ENCODE measurements at places on chromosomes 2 and 18. TPM values are rescaled to one million over a fixed set of nuclear protein-coding genes. Genes with fewer than 3 reads are reported as not detected.
A peak's percentile ranks its signal among the peaks of the same experiment; 100 is the strongest.

Gene CNTNAP5
- total RNA-seq = not detected

DNA sequence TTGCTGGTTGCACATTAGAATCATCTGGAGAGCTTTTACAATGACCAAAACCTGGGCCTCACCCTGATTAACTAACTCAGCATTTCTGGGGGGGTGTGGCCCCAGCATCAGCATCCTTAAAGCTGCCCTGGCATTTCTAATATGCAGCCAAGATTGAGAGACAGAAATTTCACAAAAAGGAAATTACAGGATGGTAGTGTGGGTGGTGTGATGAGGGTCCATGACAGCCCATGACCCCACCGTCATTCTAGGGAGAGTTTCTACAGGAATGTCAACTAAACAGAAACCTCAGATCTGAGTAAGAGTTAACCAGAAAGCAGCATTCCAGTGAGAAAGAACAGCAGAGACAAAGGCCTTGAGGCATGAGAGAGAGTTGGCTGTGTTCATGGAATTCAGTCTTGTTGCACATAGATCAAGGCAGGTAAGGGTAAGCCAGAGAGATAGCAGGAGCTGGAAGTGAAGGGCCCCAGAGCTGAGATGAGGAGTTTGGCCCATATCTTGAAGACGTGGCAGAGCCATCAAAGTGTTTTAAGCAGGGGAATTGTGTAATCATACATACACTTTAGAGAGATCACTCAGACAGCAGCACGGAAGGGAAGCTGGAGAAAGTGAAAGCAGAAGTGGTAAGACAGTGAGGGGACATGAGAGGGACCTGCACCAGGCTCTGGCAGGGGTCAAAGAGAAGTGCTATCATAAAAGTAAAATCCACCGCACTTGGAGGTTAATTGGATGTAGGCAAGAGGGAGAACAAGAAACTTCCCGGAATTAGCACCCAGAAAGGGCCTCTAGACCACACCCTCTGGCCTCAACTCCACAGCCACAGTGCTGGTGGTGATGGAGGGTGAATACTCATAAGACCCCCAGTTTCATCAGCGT, 7.8 kb upstream of the TRABD2A start:
- no peaks in the 10 kb centered on the region for H3K27me3 ChIP-seq
- H3K36me3 ChIP-seq = no peaks in the 10 kb centered on the region
- H3K4me3 ChIP-seq = peak overlapping the region; percentile 68
- peaks cover 60% of the 10 kb centered on the region for H3K4me1 ChIP-seq
- peak; percentile 79 for DNase-seq
- peak overlapping the region; percentile 92 for H3K27ac ChIP-seq

Gene DOK6
- not detected for total RNA-seq

GRCh38 chr2:223047260-223047761, 4.7 kb upstream of the KCNE4 start:
- H3K27me3 ChIP-seq = peaks cover 3% of the 10 kb centered on the region
- H3K4me3 ChIP-seq = no peak overlapping the region
- H3K27ac ChIP-seq = no peak overlapping the region
- H3K36me3 ChIP-seq = no peaks in the 10 kb centered on the region
